HFF-Myc (cell line): ENCODE measurements at places on chromosomes 7 and 10.

- DNase-seq, result no peak
Measured at GRCh38 chr7:157474685-157475084, 137.9 kb downstream of the DNAJB6 start.

GRCh38 chr7:40105879-40106473 lies 28.4 kb downstream of the MPLKIP start:
- DNase-seq, result no peak

GRCh38 chr10:95675403-95676116 lies 18.2 kb downstream of the TCTN3 start:
- DNase-seq, result no peak

DNA sequence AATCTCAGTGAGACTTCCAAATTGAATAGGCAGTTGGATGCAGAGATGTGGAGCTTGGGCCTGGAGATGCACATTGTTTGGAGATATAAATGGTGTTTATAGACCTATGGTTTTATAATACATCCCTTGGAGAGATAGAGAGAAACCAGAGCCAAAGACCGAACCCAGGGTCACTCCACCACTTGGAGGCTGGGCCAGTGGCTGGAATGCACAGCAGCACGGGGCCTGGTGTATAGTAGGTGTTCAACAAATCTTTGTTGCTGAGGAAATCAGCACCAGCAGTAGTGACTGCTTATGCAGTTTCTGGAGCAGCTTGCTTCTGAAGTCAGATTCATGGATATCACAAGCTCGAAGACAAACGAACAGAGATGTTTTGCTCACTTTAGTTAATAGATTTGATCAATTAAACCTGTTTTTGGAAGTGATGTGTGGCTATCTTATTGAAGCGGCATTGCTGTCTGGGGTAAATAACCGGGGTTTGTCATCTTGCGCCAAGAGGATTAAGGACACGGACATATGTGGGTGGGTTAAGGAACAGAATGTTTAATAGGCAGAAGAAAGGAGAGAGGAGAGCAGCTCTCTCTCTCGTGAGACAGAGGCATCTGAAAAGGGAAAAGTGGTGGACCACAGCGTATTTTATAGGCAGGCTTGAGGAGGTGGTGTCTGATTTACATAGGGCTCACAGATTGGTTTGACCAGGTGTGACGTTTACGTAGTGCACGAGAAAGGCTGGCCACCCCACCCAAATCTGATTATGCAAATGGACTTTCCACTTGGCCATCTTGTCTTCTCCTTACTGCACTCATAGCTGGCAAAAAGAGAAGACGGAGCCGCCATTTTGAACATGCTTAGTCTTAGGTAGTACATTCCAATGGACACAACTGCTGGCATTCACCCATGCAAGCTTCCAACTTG lies 11.1 kb downstream of the RBP4 start:
- DNase-seq, result peak; percentile 11

GRCh38 chr10:3648170-3648569 lies 136.8 kb downstream of the KLF6 start:
- no peak for DNase-seq

GRCh38 chr10:25828475-25828874 lies 105.6 kb upstream of the MYO3A start:
- no peak for DNase-seq

DNA sequence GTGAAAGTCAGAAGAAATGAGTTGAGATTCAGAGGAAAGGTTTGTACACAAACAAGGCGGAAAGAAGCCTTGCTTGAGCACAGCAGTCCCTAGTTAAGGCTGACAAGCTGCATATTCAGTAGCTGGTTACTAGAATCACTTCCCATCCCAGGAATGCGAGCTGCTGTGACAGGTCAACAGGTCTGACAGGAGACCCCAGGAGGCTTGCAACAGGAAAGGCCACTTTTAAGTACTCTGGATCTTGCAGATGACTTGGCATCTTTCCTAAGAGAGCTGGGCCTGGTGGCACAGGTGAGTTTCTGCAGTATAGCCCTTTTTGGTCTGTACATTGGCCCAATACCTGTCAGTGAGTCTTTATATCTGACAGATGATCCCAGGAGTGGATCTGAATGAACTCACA lies 35.7 kb upstream of the UNC5B start:
- no peak for DNase-seq

DNA sequence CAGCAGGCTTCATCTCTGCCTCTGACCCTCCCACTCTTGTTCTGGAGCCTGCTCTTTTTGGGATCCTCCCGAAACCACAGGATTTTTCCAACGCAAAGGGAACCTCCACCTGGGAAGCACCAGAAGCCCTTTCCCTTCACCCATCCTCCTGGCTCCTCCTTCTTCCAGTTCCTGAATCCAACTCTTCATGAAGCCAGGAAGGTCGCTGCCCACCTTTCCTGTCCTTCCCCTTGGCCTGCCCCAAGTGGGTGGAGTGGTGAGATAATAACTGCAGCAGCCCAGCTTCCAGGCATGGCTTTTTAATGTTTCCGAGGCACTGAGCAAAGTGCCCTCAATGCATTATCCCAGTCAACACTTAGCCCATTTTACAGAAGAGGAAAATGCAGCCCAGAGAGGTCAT lies 70.8 kb upstream of the EEPD1 start:
- DNase-seq, result no peak

GRCh38 chr7:18038382-18038781 lies 10.7 kb upstream of the PRPS1L1 start:
- no peak for DNase-seq

DNA sequence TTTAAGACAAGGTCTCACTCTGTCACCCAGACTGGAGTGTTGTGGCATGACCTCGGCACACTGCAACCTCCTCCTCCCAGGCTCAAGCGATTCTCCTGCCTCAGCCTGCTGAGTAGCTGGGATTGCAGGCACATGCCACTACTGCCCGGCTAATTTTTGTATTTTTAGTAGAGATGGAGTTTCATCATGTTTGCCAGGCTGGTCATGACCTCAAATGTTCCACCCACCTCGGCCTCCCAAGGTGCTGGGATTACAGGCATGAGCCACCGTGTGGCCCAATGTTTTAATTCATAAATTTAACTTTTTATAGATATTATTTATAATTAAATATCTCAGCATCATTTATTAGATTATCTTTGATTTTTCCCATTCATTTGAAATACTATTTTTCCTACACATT lies 658.0 kb upstream of the NRG3 start:
- no peak for DNase-seq

DNA sequence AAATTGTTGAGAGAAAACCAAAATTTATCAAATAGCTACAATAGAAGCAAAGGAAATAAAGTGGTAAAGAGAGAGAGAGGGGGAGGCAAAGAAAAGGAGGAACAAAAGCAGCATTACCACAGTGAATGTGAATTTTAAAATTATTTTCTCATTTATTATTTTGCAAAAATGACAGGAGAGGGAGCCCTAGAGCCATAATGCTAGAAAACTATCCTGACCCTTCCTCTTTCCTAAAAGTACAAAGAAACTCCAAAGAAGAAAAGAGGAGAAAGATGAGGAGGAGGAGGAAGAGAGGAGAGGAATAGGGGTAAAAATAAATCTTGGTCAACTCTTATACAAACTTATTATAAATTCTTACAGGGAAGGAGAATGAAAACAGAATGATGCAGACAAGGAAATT lies 921.5 kb downstream of the NRG3 start:
- DNase-seq, result no peak

GRCh38 chr10:128729910-128730420 lies 603.7 kb upstream of the MKI67 start:
- no peak for DNase-seq

GRCh38 chr10:17233286-17233991 lies 5.4 kb downstream of the VIM start:
- no peak for DNase-seq

DNA sequence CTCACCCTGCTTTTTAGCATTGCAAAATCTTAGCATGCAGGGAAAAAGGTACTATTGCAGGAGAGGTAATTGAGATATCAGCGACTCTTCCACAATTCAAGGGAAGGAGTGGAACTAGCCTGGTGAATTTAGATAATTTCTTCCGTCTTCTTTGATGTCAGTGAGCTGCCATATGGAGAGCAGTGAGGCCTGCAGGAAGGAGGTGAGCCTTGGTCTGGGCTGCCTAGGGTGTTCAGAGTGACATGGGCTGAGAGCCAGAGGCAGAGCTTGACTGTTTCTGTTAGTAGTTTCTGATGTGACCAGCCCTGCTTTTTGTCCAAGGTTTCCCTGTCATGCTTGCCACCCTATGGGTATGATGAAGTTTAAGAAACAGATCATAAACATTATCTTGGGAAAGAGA lies 28.6 kb downstream of the KAT6B start:
- no peak for DNase-seq

DNA sequence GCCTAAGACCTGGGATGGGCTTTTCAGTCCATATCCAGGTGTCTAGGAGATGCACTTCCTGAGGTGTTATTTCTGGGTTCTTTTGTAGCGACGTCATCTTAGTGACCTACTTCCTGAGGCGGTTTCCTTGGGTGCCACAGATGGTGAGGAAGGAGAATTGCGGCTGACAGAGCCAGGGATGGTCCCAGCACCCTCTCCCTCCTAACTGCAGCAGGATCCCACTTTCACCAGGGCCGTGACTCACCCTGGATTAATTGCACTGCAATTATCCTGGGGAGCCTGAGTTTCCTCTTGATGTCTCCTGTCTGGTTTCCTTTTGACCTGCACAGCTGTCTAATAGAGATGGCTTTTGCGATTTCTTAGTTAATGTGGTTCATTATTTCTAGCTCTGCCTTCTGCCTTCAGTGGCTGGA lies 271.7 kb downstream of the TCF7L2 start:
- DNase-seq, result no peak

- DNase-seq, result no peak
Measured at GRCh38 chr7:40520986-40521738, 386.4 kb downstream of the SUGCT start.

- no peak for DNase-seq
Measured at GRCh38 chr7:5200561-5201235, 10.7 kb downstream of the WIPI2 start.

- no peak for DNase-seq
Measured at GRCh38 chr10:6035931-6036575, 26.1 kb downstream of the IL2RA start.

GRCh38 chr7:114048386-114049235 lies 129.8 kb upstream of the PPP1R3A start:
- no peak for DNase-seq

- DNase-seq, result peak; percentile 40
Measured at GRCh38 chr10:96830511-96831199, 1.4 kb upstream of the LCOR start.

DNA sequence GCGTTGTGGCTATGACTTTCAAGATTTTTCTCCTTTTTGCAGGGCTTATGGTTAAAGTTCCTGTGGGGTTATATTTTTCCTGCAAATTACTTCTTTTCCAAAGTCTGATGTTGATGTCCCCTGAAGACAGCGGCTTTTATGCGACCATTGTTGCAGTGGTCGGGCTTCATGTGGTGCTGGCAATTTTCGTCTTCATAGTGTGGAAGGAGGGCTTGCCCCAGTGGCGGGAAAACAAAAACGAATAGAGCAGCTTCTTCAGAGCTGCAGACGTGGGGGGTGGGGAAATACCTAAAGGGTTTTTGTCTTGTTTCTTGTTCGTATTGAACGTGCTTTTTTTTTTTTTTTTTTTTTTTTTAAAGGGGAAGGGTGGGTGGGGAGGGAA lies 53.8 kb downstream of the MCMBP start:
- no peak for DNase-seq

GRCh38 chr10:106795619-106796018 lies 368.9 kb downstream of the SORCS1 start:
- DNase-seq, result no peak

- DNase-seq, result no peak
Measured at GRCh38 chr10:21724020-21724589, 190.1 kb downstream of the MLLT10 start.
